ENCODE measurements at places on chromosomes 13 and 19. TPM values are rescaled to one million over a fixed set of nuclear protein-coding genes. Genes with fewer than 3 reads are reported as not detected.

DNA sequence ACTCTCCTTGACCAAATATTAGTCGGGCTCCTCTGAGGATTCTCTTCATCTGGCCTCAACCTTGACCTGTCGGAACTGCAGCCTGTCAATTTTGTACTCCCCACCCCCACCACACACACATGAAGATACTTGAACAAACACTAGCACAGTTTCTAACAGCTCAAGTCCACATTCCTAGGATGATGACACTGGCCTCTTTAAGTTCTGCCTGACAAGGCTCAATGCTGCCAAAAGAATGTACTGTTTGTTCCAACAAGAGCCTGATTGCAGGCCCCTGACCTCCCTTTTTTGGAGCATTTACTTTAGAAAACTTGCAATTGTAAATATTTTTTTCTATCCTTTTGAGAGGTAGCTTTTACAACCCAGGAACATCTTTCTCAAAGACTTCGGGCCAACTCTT lies 169.2 kb upstream of the IRS2 start:
- H3K4me3 ChIP-seq, result no peak overlapping the region
- H3K36me3 ChIP-seq, result no peaks in the 10 kb centered on the region
- no peaks in the 10 kb centered on the region for H3K27me3 ChIP-seq
- H3K4me1 ChIP-seq, result no peaks in the 10 kb centered on the region
- DNase-seq, result no peak

- DNase-seq, result no peak
- no peaks in the 10 kb centered on the region for H3K4me1 ChIP-seq
- no peak overlapping the region for H3K4me3 ChIP-seq
- no peaks in the 10 kb centered on the region for H3K27me3 ChIP-seq
- no peak overlapping the region for H3K27ac ChIP-seq
These were observed 70.2 kb downstream of the KLF5 start for GRCh38 chr13:73129023-73129422.

DNA sequence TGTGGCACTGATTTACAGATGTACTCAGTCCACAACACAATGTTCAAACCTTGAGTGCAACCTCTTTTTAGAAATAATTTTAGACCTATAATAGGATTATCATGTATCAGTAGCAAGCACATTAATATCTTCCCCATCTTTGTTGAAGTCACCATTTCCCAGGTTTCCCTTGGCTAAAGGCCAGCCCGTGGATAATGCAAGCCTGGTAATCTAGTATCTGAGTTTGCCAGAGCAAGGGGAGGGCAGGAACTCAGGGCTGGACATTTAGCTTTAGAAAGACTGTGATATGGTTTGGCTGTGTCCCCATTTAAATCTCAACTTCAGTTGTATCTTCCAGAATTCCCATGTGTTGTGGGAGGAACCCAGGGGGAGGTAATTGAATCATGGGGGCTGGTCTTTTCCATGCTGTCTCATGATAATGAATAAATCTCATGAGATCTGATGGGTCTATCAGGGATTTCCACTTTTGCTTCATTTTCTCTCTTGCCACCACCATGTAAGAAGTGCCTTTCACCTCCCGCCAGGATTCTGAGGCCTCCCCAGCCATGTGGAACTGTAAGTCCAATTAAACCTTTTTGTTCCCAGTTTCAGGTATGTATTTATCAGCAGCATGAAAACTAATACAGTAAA lies 37.7 kb downstream of the SLC6A16 start:
- DNase-seq, result no peak
- H3K27me3 ChIP-seq, result no peaks in the 10 kb centered on the region
- no peak overlapping the region for H3K27ac ChIP-seq
- H3K36me3 ChIP-seq, result no peaks in the 10 kb centered on the region

DNA sequence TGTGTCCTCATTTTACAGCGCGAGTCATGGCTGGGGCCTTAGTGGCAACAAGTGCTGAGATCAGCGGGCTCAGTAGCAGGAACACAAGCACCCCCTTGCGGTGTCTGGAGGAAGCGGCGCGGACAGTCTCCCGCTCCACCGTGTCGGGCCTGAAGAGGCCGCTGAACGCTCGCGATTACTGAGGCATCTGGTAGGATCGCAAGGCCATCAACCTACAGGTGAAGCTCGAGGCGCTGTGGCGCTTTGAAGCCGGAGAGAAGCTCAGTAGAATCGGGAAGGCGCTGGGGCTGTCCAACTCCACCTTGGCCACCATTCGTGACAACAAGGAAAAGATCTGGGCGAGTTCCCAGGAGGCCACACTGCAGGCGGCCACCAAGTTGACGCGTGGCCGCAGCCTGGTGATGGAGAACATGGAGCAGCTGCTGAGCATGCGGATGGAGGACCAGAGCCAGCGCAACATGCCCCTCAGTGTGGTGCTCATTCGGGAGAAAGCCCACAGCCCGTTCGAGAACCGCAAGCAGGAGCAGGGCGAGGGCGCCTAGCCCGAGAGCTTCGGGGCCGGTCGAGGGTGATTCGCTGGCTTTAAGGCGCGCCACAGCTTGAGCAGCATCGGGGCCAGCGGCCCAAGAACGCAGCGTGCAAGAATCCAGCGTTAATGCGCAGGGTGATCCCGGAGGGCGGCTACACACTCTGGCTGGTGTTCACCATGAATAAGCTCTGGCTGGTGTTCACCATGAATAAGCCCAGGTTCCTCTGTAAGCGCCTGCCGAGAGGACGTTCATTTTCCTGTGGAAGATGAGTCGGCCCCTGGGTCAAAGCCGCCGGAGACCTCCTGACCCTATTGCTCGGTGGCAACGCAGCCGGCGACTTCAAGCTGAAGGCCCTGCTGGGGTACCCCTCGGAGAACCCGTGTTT lies 8.3 kb upstream of the MZF1 start:
- peak overlapping the region; percentile 32 for H3K27ac ChIP-seq
- H3K4me3 ChIP-seq, result no peak overlapping the region
- DNase-seq, result peak; percentile 94

- H3K4me3 ChIP-seq, result no peak overlapping the region
- DNase-seq, result no peak
- no peak overlapping the region for H3K27ac ChIP-seq
- no peaks in the 10 kb centered on the region for H3K36me3 ChIP-seq
- H3K27me3 ChIP-seq, result no peaks in the 10 kb centered on the region
- H3K4me1 ChIP-seq, result no peaks in the 10 kb centered on the region
These were observed 12.4 kb upstream of the FBL start for GRCh38 chr19:39858541-39858940.

DNA sequence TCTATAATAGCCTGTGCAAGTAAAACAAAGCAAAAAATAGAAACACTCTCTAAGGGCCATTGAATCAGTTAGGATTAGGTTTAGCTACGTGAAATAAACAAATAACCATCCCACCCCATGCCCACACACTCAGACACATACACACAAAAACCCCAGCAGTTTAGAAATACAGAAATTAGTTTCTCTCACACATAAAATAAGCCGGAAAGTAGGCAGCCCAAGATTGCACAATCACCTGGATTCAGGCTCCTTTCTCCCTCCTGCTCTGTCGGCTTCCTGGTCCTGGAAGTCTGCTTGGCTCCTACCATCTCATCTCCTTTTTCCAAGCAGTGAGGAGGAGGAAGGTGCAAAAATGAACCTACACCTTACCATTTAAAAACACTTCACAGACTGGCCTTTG lies 22.6 kb upstream of the USP12 start:
- no peak overlapping the region for H3K4me3 ChIP-seq
- H3K27me3 ChIP-seq, result no peaks in the 10 kb centered on the region
- DNase-seq, result no peak

- H3K4me3 ChIP-seq, result no peak overlapping the region
- no peak overlapping the region for H3K27ac ChIP-seq
- peaks cover 18% of the 10 kb centered on the region for H3K4me1 ChIP-seq
- DNase-seq, result no peak
These were observed 51.9 kb downstream of the GARRE1 start for GRCh38 chr19:34306213-34306661.

DNA sequence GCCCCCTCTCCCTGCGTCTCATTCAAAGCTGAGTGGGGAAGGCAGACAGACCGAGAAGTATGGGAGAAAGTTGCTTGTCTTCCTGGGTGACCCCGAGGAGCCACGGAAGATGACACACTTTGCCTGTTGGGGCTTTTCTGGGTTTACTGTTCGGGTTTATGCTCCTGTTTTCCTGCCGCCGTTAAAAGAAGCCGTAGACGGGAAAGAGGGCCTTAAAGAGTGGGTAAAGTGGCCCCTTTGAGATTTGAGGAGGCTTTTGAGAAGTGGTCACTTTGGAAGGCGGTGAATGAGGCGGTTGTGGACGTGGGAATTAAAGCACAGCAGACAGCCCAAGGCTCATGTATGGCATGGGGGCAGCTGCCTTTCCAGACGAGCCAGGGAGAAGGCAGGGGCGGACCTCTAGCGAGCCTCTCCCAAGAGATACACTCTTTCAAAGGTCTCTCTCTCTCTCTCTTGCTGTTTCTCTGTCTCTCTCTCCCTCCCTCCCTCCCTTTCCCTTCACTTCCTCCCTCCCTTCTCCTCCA lies 493 bp upstream of the LHFPL6 start:
- no peak for DNase-seq
- H3K27me3 ChIP-seq, result peaks cover 9% of the 10 kb centered on the region
- no peak overlapping the region for H3K27ac ChIP-seq
- no peaks in the 10 kb centered on the region for H3K36me3 ChIP-seq
- peak overlapping the region; percentile 43 for H3K4me3 ChIP-seq
- peaks cover 14% of the 10 kb centered on the region for H3K4me1 ChIP-seq

DNA sequence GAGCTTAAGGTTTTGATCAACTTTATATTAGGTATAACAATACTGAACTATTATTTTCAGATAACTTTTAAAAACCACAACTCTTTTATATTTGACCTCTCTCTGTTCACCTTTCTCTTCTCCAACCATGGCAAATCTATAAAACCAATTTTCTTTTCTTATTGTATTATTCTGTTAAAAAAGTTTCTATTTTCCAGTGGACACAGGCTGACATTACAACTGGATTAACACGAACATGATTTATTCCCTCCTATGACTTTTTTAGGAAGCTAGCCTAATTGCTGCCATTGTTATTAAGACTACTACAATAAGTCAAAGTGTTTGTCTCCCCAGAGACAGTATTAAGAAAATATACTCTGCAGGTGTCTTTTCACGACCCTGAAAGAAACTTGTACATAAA lies 2291.1 kb upstream of the PCDH20 start:
- no peak for DNase-seq
- no peaks in the 10 kb centered on the region for H3K4me1 ChIP-seq
- no peaks in the 10 kb centered on the region for H3K36me3 ChIP-seq
- no peak overlapping the region for H3K27ac ChIP-seq
- no peaks in the 10 kb centered on the region for H3K27me3 ChIP-seq

GRCh38 chr13:32845952-32846950 lies 170.0 kb upstream of the KL start:
- H3K4me3 ChIP-seq, result no peak overlapping the region
- no peaks in the 10 kb centered on the region for H3K36me3 ChIP-seq
- no peaks in the 10 kb centered on the region for H3K4me1 ChIP-seq
- no peak for DNase-seq

DNA sequence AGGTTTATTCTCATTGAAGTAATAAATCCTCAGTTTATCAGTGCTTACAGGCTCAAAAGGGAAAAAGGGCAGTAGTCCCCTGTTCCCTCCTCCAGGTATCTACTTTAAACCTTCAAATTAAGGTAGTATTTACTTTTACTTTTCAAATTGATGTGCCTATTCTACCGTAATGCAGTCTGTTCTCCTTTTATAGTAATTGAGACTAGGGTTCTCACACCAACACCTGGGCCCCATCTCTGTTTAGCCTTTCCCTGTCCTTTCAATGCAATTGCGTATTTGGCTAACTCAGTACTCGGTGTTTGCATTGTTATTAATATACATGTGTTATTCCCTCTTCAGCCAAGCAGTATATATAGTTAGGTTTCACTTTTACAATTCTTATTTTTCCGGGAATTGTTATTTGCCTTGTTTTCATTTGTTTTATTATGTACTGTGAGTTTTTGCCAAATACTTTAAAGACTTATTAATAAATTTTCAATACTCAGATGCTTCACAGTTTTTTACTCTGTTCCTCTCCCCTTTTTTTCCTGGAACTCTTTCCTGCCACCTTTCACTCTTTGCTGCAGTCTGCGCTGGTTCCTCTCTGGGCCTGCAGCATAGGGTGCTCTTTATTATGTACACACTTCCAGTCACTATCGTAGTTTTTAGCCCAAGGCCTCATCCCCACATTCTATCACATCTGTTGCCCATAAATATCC lies 30.3 kb downstream of the USPL1 start:
- H3K4me3 ChIP-seq, result no peak overlapping the region
- peaks cover 63% of the 10 kb centered on the region for H3K36me3 ChIP-seq

- no peak overlapping the region for H3K4me3 ChIP-seq
- DNase-seq, result peak; percentile 68
- H3K4me1 ChIP-seq, result peaks cover 19% of the 10 kb centered on the region
These were observed 14.9 kb downstream of the LAIR2 start for GRCh38 chr19:54517483-54517882.

DNA sequence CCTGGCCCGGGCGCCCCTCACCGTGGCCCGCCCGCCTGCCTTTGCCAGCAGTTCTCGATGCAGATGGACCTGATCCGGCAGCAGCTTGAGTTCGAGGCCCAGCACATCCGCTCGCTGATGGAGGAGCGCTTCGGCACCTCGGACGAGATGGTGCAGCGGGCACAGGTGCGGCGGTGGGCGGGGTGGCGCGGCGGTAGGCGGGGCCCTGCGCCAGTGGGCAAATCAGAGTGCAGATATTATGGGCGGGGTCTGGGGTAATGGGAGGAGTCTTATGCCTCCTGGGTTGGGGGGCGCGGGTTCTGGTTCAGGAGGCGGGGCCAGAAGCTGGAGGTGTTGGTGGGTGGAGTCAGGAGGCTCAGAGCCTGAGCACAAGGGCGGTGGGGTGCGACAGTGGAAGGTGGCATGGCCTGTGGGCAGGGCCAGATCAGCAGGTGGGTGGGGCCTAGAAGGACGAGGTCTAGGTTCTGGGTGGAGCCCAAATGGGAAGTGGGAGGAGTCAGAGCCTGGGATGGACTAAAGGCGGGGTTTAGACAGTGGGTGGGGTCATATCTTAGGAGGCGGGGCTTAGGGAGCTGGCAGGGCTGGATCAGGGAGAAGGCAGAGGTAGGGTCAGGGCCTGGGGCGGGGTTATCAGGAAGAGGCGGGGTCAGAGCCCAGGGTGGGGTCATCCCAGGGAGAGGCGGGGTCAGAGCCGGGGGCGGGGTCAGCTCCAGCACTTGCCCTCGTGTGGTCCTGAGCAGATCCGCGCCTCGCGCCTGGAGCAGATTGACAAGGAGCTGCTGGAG lies 5.6 kb downstream of the APC2 start:
- peaks cover 20% of the 10 kb centered on the region for H3K4me1 ChIP-seq
- no peak overlapping the region for H3K27ac ChIP-seq
- peaks cover 1% of the 10 kb centered on the region for H3K36me3 ChIP-seq

DNA sequence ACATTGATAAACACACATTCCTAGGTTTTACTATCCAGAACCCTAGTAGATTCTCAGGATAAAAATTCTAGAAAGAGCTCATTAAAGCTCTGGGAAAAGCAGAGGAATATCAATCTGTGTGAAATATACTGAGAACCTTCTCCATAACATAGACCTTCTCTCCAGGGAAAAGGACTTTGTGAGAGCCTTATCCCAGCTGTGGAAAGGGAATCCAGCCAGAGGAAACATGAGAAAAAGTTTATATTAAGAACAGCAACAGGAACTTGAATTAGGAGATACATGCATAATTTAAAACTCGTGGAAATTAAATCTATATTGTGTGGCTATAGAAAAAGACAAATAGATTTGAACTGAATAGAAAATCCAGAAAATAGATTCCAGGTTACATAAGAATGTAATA lies 1639.9 kb downstream of the EFNB2 start:
- no peaks in the 10 kb centered on the region for H3K4me1 ChIP-seq
- H3K4me3 ChIP-seq, result no peak overlapping the region
- no peak overlapping the region for H3K27ac ChIP-seq

The ZNF85 gene
- total RNA-seq, result 8.6 TPM

The IFNL1 gene
- 0.33 TPM for total RNA-seq

The ZNF443 gene
- 3.5 TPM for total RNA-seq

The PINLYP gene
- 2.4 TPM for total RNA-seq

The ZNF579 gene
- 11.2 TPM for total RNA-seq

The CARM1 gene
- total RNA-seq, result 19.8 TPM

The NCCRP1 gene
- not detected for total RNA-seq
